Mesenteric fat pad (tissue), 1 donor: ENCODE measurements at places on chromosomes 3 and 15. TPM values are rescaled to one million over a fixed set of nuclear protein-coding genes. Genes with fewer than 3 reads are reported as not detected.

Gene TMEM108
- total RNA-seq, result 1.5 TPM

Gene C3orf33
- 2.7 TPM for total RNA-seq

Gene XCR1
- 0.16 TPM for total RNA-seq

Gene MUC4
- total RNA-seq, result not detected

Gene BUB1B
- total RNA-seq, result 0.39 TPM

Gene MINDY4B
- total RNA-seq, result not detected

Gene CHST13
- 2.3 TPM for total RNA-seq

Gene FNDC3B
- 258 TPM for total RNA-seq

- no peak for DNase-seq
These were observed 6.6 kb downstream of the STIMATE start for GRCh38 chr3:52890735-52891134.

- no peak for DNase-seq
These were observed 765.7 kb downstream of the DIPK2A start for GRCh38 chr3:144737281-144737680.

DNA sequence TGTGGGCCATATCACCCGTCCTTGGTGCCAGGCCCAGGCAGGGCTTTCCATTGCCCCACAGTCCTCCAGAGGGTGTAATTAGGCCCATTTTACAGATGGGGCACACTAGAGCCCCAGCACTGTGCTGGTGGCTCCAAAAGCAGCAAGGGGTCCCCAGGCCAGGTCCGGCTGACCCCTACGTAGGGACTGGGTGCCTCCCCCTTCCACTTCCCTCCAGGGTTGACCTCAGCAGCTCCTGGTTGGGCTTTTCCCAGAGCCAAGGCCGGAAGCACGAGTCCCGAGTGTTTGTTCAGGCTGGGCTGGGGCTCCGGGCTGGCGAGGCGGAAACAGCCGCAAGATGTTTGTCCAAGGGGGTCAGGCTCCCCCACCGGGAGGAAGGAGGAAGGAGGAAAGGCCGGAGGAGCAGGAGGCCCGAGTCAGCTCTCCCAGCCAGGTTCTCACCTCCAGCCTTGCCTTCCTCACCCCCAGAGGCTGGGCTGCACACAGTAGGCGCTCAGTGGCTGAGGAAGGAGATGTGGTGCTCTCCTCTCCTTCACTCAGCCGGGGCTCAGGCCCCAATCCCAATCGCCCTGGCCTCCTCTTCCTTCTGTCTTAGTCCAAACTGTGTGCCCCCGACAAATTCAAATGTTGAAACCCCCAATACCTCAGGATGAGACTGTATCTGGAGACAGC is 17.1 kb upstream of the PLXND1 start:
- peak; percentile 91 for DNase-seq

DNA sequence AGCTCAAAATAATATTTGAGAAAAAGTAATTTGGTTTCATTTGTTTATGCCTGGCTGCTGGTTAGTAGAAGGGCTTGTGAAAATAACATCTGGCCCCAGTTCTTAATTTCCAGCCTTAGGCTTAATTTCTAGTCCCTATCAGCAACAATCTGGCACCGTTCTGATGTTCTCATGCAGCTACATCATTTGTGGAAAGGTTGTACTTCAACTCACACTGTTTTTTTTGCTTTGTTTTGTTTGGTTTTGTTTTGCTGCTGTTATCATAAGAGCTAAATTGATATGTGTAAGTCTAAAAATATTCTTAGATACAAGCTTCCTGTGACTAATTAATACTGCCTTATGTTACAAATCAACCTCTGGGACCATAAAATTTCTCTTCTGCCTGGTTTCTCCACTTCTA is 8.9 kb downstream of the CPA3 start:
- DNase-seq, result no peak

DNA sequence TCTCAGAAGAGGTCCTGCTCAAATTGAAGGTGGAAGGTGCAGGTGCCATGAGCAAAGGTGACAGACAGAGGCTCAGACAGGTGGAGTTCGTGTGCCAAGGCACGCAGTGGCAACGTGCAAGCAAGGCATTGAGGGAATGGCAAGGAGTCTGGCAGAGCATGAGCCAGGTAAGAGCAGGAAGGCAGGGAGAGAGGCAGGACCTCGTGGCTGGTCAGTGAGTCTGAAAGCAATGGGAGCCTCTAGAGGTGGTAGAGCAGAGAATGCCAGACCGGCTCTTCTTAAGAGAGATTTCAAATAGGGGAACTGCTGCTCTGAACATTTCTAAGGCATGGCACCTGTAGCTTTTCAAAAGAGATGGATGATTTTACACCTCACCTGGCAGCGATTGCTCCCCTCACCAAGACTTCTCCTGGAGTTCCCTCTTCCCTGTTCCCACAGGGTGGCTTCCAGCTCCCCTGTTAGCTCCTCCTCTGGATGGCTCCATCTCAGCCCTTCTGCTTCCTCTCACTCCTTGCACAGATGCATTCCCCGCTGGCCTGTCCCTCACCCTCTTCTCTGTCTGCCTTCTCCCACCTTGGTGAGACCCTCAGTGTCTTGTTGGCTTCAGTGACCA is 2.7 kb downstream of the MYO5C start:
- no peak for DNase-seq

- no peak for DNase-seq
These were observed 706.5 kb upstream of the UBE2E2 start for GRCh38 chr3:22496641-22497040.

- no peak for DNase-seq
These were observed 224.3 kb upstream of the SOX2 start for GRCh38 chr3:181487236-181487978.

DNA sequence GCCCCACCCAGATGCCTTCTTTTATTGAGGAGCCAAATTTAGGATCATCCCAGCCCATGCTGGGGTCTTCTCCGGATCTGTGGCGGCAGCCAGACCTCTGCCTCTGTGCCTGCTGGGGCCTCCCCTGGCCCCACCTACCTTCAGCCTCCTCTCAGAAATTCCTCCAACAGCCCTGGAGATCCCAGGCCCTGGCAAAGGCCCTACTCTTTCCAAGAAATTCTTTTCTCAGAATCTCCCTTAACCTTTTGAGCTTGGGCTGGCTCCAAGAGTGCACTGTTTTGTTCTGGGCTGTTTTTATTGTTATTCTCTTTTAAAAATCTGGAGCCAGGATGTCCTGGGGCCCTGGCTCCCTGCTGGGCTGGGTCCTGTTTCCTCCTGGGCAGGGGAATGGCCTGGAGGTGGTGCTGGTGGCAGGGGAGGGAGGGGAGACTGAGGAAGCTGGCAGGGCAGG is 57.8 kb downstream of the GRIP2 start:
- DNase-seq, result no peak

DNA sequence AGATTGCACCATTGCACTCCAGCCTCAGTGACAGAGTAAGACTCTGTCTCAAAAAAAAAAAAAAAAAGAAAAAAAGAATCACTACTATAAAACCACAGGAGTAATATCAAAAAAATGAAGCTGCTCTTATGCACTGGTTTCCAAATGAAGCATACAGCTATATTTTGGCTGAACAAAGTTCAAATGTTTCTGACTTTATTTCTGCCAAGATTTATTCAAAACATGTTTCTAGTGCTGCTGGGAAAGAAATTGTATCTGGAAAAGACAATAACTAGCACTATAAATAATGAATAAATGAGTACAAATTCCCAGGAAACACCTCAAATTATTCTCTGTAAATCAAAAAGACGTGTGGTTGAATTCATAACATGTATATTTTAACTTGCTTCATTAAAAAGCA is 102.5 kb upstream of the MME start:
- DNase-seq, result no peak

DNA sequence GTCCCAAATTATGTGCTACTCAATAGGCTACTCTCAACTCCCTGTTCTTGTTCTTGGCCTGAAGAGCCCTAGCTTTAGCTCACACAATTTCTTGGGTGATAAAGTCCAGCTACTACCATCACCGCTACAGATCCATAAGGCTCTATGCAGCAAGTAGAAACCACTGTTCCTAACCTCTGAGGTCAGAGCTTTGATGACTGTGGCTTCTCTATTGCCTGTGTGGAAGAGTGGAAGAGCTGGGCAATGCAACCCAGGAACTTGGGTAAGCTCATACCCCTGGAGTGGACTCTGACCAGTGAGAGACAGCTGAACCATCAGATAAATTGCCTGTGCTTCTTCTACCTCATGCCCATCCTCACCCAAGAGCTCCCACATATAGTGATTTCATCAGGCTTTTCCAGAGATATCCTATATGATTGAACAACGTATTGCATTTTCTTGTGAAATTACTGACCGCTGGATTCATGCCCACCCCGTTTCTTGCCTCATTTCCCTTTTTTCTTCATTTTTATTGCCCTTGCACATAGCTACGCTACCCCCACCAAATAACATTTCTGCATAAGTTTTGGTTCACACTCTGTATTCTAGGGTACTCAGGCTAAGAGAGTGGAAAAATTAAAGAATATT is 172.3 kb upstream of the MBNL1 start:
- no peak for DNase-seq

- peak; percentile 92 for DNase-seq
These were observed 83.9 kb downstream of the CHSY1 start for GRCh38 chr15:101167753-101168462.

DNA sequence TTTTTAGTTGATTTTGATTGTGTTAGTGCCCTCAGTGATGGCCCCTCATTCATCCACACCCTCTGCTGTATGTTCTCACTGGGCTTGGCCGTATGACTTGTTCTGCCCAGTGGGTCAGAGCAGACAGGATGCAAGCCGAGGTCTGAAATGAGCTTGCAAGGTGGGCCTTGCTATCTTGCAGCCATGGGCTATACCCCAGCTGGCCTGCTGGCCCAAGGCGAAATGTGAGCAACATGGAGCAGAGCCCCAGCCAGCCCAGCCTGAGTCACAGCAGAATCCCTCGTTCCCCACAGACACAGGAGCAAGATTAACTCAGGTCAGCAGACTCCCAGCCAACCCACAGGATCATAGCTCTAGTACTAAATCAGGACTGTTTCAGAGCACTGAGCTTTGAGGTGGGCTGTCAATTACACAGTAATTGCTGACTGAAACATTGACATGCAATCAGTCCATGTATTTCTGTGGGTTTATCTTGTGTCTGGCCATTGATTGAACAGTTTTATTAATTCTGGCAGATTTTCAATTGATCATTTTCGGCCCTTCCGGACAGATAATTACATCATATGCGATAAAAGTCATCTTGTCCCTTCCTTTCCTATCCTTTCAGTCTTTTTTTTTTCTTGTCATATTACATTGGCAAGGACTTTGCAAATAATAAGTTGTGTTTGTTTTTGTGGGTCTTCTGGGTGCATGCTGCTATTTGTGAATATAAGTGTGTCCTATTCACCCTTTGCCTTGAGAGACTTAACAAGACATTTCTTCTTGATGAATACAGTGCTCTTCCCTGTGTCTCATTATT is 27.1 kb downstream of the KLF15 start:
- DNase-seq, result peak; percentile 35

DNA sequence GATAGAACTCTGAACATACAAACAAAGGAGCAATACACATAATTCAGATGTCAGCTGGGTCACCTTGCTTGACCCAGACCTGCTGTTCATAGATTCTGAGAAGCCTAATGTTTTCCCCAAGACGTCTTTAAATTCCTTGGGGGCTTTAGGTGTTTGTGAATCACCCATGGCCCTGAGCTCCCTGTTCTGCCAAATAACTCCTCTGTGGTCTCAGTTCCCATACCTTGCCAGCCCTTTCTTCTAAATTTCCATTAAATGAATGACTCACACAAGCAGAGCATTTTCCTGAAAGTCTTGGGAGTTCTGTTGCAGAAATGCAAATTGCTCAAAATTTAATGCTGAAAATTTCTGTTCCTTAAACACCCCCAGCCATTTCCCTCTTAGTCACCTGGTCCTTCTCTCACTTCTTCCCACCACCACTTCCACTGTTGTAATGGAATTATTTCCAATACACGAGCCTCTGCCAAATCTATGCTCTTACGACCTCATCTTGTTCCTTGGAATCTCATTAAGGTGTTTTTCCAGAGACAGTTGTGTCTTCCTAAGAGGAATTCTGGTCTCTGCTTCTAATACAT is 33.4 kb upstream of the PSMD6 start:
- no peak for DNase-seq

GRCh38 chr3:143548393-143548792 is 299.9 kb downstream of the SLC9A9 start:
- no peak for DNase-seq

DNA sequence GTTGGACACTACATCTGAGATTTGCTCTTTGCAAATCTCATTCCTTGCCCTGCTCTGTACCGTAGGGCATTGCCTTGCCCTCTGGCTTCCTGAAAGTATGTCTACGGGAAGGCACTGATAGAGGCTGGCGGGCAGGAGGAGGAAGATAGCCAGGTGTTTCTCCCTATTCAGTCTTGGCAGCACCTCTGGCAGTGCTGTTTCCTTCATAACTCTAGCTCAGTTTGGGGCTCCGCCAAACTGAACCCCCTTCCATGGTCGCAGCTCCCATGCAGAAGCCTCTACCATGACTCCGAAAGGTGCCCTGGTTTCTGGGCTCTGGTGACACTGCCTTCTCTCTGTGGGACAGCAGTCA is 122.3 kb upstream of the PRR20G start:
- DNase-seq, result no peak

GRCh38 chr15:92839696-92840095 is 60.4 kb upstream of the CHD2 start:
- no peak for DNase-seq

- DNase-seq, result no peak
These were observed 26.0 kb upstream of the TRIM71 start for GRCh38 chr3:32791833-32792232.

DNA sequence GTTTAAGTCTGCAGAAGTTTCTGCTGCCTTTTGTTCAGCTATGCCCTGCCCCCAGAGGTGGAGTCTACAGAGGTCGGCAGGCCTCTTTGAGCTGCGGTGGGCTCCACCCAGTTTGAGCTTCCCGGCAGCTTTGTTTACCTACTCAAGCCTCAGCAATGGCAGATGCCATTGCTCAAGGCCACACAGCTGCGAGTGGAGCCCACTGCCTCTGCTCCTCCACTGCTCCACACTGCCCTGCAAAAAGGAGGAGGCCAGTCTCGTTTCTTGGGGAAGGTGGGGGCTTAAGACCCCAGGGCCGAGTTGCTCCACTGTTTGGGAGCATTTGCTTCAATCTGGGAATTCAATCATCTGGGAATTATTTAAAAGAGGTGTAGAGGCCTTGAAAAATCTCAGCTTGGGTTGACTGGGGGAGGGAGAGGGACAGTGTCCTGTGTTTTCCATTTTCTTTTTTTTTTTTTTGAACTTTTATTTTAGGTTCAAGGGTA is 144.6 kb upstream of the MEF2A start:
- no peak for DNase-seq

DNA sequence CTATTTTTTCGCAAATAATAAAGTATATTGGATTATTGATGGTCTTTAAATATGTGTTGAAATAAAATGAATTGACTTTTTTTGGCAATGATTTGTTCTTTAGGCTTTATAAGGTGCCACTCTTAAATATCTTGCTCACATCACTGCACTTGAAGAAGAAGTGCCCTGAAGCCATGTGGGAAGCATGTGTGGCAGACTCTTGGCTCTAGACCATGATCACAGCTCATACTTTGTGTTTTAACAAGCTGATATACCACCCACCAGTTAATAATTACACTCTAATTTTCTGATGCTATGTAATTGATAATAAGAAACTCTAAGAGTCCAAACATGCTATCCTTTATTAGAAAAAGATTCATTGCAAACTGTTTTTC is 52.1 kb upstream of the TGFBR2 start:
- DNase-seq, result no peak

- DNase-seq, result no peak
These were observed 49.7 kb downstream of the MRPS25 start for GRCh38 chr3:15015456-15015855.

- DNase-seq, result no peak
These were observed 192.8 kb upstream of the RORA start for GRCh38 chr15:61421938-61422337.
